ENCODE measurements at places on chromosomes 12 and 14.

DNA sequence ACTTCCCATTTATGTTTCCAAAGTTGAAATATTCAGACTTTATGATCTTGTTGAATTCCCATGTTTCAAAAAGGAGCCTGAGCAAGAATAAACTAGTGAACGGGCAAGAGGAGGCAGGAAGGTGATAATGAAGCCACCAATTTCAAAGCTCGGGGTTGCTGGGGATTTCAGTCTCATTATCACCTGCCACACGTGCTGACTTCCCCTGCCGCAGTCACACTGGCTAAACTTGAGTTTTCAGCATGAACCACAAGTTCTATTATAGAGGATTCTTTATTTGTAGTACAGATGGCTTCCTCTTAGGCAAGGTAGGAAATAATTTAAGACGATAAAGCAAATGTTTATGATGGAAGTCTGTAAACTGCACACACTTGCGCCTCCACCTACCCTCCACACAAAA, 18.1 kb upstream of the DIABLO start:
- no peaks in the 10 kb centered on the region for H3K36me3 ChIP-seq
- DNase-seq: no peak
- H3K4me1 ChIP-seq: no peaks in the 10 kb centered on the region
- H3K4me3 ChIP-seq: no peak overlapping the region
- H3K27ac ChIP-seq: no peak overlapping the region
- H3K27me3 ChIP-seq: no peaks in the 10 kb centered on the region

DNA sequence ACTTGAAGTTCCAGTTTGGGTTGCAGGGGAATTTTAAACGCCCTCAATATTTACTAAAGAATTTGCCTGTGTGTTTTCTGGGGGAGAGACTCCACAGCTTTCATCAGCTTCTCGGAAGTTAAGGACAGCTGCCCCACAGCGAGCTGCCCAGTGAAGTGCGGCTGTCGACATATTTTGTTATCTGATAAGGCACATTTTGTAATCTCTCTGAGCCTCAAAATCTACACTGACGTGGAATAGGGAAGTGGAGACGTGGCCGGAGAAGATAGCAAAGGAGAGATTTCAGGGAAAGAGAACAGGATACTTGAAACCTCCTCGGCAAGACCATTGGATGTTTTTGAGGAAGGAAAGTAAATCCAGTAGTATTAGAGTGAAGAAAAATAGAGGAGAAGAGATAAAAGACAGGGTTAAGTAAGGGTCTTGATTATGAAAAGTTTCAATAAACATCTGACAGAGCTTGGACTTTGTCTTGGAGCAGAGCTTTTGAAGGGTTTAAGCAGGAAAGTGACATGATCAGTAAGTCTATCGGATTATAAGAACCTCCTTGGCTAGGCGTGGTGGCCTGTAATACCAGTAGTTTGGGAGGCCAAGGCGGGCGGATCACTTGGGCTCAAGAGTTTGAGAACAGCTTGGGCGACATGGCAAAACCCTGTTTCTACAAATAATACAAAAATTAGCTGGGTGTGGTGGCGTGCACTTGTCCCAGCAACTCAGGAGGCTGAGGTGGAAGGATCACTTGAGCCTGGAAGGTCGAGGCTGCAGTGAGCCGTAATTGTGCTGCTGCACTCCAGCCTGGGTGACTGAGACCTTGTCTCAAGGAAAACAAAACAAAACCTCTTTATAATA, 1.1 kb downstream of the POLR3B start:
- H3K4me1 ChIP-seq: peaks cover 6% of the 10 kb centered on the region
- H3K27ac ChIP-seq: peak overlapping the region; percentile 89
- peak overlapping the region; percentile 90 for H3K4me3 ChIP-seq
- no peaks in the 10 kb centered on the region for H3K36me3 ChIP-seq
- no peak for DNase-seq

GRCh38 chr12:10528174-10528953, 22.7 kb downstream of the EIF2S3B start:
- H3K27me3 ChIP-seq: no peaks in the 10 kb centered on the region
- no peaks in the 10 kb centered on the region for H3K4me1 ChIP-seq
- H3K4me3 ChIP-seq: no peak overlapping the region
- H3K36me3 ChIP-seq: no peaks in the 10 kb centered on the region

DNA sequence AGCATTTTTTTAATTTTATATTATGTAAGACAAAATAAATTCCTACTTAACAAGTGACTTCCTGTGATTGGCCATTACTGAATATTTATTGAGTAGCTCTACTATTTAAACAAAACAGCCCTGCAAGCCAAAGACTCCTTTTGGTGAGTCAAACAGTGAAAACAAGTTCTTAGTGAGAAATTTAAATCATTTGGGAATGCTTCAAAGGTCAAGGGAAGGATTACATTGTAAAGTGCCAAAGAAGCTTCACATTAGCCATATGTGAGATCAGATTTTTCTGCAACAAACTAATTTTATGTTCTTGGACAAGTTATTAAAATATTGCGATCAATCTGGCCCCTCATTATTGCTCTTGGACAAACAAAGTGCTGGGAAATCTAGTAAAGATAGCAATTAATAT, 795.4 kb upstream of the MGAT4C start:
- no peaks in the 10 kb centered on the region for H3K4me1 ChIP-seq
- no peak for DNase-seq
- H3K27me3 ChIP-seq: no peaks in the 10 kb centered on the region
- no peak overlapping the region for H3K27ac ChIP-seq
- H3K4me3 ChIP-seq: no peak overlapping the region
- no peaks in the 10 kb centered on the region for H3K36me3 ChIP-seq

DNA sequence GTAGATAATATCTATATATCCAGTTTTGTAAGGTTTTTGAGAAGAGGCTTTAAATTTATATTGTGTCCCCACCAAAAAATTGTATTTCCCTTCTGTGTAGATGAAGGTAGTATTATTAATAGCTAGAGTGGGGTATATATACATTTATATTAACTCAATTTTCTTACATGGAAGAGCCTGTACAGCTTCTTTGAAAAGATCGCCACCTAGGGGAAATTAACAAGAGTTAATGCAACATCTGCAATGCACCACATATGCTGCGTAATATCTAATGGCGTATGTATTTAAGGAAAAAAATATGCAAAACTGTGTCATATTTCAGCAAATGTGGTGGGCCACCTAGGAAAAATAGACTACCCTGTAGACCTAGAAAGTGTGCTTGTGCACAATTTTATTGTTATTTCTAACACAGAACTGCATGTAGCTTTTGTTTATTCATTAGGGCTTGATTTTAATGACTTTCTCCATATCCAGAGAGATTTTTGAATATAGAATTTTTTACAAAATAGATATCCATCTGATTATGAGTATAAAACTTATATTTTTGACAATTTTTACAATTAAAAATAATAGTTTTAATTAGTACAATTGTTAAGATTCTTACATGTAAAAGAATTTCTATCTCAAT, 14.0 kb downstream of the CCER1 start:
- DNase-seq: no peak
- no peak overlapping the region for H3K27ac ChIP-seq
- H3K4me1 ChIP-seq: no peaks in the 10 kb centered on the region
- no peak overlapping the region for H3K4me3 ChIP-seq
